ENCODE measurements at places on chromosomes 5 and 9.

GRCh38 chr5:156920042-156920860 is 42.8 kb downstream of the TIMD4 start:
- no peak for DNase-seq

DNA sequence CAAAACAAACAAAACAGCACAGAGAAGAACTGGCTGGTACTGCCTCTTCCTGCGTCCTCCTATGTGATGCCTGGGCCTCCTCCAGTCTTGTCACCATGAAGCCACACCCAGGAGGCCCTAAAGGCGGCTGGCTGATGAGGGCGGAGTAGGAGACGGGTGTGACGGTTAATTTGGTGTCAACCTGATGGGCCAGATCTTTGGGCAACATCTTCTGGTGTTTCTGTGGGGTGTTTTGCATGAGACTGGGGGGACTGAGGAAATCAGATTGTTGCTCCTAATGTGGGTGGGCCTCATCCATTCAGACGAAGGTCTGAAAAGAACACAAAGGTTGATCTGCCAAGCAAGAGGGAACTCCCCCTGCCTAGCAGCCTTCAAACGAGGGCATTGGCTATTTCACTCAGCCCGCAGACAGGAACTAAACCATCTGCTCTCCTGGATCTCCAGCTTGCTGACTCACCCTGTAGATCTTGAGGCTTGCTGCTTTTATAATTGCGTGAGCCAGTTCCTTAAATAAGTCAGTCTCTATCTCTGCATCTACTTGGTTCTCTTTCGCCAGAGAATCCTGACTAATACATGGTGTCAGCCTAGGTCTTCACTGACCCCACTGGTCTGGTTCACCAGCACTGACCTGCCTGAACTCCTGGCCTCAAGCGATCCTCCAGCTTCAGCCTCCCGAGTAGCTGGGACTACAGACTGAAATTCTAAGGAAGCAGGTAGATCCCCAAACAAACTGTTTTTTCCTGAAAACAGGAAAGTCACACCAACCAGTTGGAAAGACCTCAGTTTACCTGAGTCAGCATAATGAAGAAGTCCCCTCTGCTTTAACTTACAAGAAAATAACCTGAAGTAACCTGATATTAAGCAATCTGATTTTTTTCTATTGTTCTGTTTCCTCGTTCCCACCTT is 12.8 kb upstream of the ZFP62 start:
- DNase-seq = peak; percentile 10

DNA sequence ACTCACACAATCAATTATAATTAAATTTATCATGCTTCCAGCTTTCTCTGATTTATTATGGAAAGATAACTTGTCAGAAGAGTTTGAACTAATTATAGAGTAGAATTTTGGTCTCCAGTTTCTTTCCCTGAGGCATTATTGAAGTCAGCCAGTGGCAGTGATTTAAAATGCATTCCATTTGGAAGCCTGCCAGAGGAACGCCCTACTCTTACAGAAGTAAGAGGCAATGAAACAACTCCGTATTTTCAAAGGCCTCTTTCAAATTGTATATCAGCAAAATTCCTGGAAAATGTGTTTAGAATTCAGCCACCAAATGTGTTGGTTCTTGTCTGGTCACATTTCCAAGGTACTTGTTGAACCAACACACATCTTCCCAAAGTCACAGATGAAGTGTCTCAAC is 640.9 kb downstream of the SEMA5A start:
- peak; percentile 56 for DNase-seq

- DNase-seq = peak; percentile 53
Measured at GRCh38 chr9:105359892-105360291, 87.9 kb upstream of the FSD1L start.

DNA sequence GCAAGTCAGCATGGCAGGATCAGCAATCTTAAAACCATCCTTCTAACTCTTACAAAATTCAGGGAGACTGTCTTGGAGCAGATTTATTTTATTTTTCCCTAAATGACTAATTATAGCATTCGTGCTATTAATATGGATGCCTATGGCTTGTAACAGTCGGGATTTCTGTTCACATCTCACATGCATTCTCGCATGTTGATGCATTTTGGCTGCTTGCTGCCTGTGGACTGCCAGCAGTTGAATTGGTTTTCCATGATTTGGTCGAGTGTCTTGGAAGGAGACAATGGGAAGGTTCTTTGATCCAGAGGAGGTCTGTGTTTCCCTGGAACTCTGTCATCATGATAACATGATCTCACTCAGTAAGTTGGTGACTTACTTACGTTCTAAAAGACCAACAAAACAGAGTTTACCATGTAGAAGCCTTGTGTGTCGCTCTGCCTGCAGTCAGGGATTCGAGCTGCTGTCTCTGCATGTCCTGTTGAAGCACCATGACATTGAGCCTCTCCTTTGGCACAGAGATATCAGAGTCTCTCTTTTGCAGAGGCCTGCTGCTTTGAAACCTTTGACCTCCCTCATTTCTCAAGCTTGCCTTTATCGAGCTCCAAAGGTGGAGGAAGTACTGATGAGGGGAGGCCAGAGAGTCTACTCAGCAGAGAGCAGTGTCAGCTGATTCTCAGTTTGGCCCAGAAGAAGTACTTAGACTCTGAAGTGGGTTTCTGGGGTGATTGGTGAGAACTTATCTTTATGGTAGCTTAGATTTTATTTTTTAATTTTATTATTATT is 82.4 kb downstream of the ARHGAP26 start:
- DNase-seq = no peak

DNA sequence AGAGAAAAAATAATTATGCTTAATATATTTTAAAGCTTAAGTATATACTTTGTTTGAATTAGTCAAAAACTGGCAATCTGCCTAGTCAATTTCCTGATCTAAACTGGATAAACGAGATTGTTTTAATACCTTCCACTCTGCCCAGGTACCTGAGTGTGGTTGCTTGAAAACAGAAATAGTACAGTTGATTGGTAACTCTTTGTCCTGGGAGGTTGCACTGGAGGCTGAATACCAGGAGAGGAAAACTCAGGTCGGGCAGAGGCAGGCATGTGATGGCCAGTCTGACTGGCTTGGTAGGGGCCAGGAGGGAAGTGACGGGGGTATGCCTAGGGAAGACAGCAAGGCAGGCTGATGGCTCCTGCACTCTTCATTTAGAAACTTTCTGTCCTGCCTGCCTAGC is 80.2 kb downstream of the PIK3R1 start:
- no peak for DNase-seq

GRCh38 chr5:113875096-113875495 is 361.6 kb downstream of the YTHDC2 start:
- DNase-seq = no peak

DNA sequence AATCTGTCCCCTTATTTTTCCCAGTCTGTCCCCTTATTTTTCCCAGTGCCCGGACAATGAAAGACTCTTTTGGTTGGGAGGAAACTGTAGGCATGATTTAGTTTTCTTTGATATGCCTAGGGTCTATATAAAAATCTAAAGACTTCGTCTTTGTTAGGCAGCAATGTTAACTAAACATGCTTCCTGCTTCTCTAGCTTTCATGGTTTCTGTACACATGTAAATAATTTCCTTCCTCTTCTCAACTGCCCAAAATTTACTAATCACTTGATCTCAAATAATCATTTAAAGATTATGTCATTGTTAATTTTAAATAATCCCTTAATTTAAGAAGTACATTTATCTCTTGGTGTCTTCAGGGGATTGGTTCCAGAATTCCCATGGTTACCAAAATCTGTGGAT is 47.8 kb upstream of the RAPGEF6 start:
- DNase-seq = no peak

GRCh38 chr5:137199201-137199600 is 299.9 kb downstream of the SPOCK1 start:
- no peak for DNase-seq

DNA sequence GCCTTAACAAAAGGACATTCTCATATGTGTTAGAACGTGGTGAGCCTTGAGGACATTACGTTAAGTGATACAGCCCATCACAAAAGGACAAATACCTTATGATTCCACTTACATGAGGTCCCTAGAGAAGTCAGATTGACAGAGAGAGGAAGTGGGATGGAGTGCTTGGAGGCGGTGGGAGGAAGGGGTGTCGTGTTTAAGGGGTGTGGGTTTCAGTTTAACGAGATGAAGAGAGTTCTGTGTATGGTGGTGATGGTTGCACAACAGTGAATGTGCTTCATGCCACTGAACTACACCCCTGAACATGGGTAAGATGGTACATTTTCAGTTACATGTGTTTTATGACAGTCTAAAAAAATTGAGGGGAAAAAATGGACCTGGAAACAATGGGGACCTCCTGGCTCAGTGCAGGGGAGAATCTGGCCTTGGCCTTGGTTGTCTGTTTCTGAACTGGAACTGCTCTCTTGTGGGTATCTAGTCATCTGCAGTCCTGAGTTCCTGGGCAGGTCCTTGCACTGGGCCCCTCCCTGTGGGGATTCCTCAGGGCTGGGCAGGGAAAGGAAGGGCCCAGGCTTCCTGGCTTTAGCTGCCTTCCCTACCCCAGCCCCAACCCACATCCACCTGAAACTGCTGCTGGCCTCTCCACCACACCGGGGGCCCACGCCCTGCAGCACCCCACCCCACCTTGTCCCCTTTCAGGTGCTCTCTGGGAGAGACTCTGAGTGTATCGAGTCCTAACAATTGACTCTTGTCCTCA is 17.8 kb downstream of the LRRC8A start:
- no peak for DNase-seq

- DNase-seq = no peak
Measured at GRCh38 chr5:180492226-180492903, 1.8 kb upstream of the CNOT6 start.

DNA sequence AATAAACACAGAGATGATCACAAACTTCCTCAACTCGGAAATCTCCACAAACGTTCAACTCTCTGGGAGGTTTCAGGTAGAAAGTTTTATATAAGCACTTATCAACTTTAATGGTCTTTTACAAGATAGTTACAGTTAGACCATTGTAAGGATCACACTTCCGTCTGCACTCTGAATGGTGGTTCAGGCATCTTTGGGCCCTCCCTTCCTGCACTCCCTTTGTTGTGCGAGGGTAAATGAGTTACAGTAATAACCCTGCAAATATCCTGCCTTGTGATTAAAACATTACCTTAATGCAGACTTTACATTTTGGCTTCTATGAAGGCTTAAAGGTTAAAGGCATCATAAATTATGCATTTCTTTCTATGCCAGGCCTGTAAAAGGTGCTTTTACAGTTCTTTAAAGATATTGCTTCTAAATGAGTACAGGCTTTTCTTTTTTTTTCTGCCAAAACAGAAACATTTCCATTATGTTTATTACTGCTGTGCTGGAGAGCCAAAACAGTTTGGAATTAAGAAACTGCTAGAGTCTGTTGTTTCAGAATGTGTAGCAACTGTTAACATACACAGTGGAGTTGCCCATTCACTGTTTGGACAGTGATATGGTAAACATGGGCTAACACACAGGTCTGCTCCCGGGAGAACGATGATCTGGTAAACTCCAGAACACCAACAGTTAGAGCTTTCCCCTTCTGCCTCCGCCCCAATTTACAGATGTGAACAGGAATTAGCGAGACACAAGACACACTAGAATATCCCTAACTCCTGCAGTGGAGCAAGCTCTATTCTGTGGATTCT is 1.1 kb downstream of the PRUNE2 start:
- DNase-seq = no peak

DNA sequence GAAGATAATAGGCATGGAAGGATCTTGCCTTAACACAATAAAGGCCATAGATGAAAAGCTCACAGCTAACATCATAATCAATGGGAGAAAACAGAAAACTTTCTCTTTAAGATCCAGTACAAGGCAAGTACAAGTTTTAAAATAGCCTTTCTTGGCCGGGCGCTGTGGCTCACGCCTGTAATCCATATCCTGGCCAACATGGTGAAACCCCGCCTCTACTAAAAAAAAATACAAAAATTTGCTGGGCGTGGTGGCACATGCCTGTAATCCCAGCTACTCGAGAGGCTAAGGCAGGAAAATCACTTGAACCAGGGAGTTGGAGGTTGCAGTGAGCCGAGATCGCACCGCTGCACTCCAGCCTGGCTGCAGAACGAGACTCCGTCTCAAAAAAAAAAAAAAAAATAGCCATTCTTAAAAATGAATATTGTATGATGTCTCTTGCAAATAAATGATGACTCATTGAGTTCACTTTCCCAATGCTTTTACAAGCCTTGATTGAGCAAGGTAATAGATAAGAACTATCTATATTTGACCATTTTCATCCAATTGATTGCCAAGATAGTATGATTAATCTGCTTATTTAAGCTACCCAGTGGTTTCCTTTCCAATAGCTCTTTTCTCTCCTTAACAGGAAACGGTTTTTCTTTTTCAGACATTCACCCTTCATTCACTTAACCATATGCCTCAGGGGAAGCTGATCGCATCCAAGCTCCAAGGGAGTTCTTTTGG is 15.8 kb downstream of the CCDC152 start:
- no peak for DNase-seq

DNA sequence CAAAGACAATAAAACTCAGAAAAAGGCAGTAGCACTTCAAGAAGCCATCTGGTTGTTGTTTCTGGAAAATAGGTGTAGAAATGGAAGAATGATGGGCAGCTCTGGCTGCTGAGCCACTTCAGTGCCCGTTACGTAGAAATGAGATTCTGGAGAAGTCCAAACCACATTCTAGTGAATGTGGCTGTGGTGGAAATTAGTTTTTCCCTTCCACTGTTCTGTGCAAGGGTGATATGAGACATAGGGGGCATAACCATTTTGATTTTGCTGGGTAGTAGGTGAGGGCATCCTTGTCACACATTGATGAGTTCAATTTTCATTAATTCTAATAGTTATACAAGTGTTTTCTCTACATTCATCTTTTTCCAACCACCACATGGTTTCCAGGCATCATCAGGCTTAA is 275.1 kb downstream of the MCTP1 start:
- DNase-seq = no peak

DNA sequence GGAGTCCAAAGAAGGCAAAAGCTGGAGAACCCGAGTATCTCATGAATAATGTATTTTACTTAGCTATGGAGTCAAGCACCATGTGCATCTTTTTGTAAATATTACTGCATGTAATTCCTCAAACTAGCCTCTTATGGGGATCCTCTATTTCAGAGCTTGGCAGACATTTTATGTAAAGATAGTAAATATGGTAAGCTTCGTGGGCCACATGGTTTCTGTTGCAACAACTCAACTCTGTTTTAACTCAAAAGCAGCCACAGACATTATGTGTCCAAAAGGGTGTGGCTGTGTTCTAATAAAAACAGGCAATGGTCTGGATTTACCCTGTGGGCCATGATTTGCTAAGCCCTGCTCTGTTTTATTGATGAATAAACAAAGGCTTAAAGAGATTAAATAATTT is 17.3 kb downstream of the DAPK1 start:
- DNase-seq = no peak

GRCh38 chr9:77417566-77417965 is 230.6 kb downstream of the GNA14 start:
- peak; percentile 33 for DNase-seq

DNA sequence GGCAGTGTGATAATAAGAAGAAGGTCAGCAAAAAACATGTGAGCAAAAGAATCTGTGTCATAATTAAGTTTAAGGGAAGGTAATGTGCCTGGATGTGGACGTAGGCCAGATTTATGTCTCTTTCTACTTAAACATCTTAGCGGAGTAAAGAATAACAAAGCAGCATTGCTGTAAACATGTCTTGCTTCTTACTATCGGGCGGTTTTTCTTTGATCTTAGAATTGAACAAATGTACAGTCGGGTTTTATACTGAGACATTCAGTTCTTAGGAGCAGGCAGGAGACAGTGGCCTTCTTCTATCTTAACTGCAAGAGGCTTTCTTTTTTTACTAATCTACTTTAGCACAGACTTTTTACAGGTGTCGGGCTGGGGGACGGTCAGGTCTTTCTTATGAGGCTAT is 40.4 kb upstream of the FLT4 start:
- no peak for DNase-seq

GRCh38 chr9:133396952-133397351 is 20.8 kb downstream of the STKLD1 start:
- no peak for DNase-seq

- DNase-seq = no peak
Measured at GRCh38 chr5:1292139-1292538, 2.7 kb downstream of the TERT start.

- peak; percentile 39 for DNase-seq
Measured at GRCh38 chr5:143066556-143067281, 296.5 kb downstream of the ARHGAP26 start.

Measured in fibroblast of skin of abdomen (primary cell).